ENCODE measurements at places on chromosomes 4 and X.
A peak's percentile ranks its signal among the peaks of the same experiment; 100 is the strongest.

GRCh38 chr4:40987151-40987550 is 227.2 kb downstream of the APBB2 start:
- no peak for DNase-seq

- no peak for DNase-seq
These were observed 840.3 kb upstream of the ADGRL3 start for GRCh38 chr4:60359746-60360367.

- no peak for DNase-seq
These were observed 972.1 kb downstream of the C4orf33 start for GRCh38 chr4:130068072-130068471.

- DNase-seq: peak; percentile 24
These were observed 674.5 kb upstream of the BOD1L1 start for GRCh38 chr4:14302021-14302420.

DNA sequence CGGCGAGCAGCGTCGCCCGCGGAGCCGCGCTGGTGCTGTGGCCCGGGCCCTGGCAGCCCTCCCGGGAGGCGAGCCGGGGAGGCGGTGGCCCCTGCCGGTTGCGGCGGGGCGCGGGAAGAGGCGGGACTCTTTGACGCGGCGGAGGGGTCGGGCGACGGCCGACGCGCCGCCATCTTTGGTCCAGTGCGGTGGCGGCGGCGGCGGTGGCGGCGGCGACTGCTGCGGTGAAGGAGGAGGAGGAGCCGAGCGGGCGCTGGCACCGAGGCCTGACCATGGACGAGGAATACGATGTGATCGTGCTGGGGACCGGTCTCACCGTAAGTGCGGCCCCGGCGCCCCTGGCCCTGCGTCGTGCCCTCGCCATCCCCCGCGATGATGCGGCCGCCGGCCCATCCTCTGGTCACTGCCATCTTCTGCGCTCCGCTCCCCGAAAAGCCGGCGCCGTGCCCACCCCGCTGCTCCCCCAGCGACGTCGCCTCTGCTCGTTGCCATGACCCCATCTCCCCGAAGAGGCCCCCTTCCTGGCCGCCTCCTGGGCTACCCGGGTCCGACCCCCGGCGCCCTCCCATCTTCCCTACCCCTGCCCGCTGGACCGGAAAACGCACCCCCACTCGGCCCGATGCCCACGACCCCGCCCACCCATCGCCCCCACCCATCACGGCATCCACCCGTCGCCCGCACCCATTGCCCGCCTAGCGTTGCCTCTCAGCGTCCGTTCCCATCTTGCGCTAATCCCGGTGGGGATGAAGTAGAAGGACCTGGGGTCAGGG is at the start of gene GDI1:
Gene GDI1 (plus strand): TSS at position 172 of the 770 bp plus-strand sequence. CDS start 101 bp downstream, at position 273.
- DNase-seq: peak; percentile 71

- DNase-seq: no peak
These were observed 11.2 kb upstream of the ADD1 start for GRCh38 chr4:2832309-2832980.

DNA sequence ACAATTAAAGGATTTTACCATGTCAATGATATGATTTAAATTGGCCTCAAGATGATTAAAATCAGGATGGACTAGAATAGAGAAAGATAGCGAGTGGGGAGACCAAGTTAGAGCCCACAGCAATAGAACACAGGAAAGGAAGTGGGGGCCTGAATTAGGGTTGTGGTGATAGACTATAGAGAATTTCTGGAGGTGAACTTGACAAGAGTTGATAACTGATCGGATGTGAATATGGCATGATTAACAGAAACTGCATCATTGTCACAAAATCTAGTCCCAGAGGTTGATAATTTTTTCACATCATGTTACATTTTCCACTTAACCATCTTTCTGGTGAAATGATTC is 26.3 kb upstream of the TRPC3 start:
- DNase-seq: no peak

DNA sequence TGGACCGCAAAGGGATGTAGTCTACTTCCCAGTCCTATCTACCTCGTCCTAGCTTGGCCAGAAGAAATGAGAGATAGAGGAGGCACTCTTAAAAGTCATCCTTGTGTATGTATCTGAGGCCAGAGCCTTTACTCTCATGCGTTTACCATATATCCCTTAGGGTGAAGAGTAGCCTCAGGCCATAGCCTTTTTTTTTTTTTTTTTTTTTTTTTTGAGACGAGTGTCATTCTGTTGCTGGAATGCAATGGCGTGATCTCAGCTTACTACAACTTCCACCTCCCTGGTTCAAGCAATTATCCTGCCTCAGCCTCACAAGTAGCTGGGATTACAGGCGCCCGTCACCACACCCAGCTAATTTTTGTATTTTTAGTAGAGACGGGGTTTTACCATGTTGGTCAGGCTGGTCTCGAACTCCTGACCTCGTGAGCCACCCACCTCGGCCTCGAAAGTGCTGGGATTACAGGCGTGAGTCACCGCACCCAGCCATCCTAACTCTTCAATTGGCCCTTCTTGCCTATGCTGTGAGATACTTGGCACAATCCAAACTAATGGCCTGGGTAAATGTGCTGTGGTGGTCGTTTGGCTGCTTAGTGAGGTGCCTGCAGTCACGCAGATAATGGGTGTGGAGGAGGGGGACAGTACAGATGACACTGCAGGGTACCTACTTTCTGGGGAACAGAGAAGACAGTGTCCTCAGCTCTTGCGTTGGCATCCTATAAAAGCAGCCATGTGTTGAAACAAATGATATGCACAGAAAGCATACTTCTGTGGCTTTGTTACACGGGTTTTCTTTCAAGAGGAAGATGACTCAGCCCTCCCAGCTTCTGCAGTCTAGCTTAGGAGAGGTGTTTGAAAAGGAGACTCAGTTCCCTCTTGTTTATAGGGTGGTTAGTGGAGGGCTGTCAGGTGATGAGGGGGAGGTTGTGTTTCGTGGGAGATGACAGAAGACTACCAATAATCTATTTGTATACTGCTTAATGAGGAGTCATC is 10.4 kb upstream of the DGAT2L6 start:
- DNase-seq: peak; percentile 38

DNA sequence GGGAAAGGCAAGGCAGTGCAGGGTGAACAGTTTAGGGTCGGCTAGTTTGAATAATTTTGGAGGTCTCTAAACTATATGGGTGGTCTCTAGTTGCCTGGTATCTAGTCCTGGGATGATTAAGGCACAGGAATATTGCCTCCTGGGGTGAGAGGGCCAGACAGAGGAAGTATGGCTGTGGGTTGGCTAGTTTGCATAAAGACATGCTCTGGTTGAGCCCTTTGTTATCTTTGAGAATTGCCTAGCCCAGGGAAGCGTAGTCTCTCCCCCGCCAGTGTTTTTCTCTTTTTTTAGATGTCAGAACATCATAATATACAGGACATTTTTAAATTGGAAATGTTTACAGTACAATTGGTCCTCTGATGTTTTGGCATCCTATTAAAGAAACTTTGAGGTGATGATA is 163.5 kb downstream of the PWWP3B start:
- no peak for DNase-seq

- no peak for DNase-seq
These were observed 239.2 kb upstream of the GNPDA2 start for GRCh38 chr4:44965435-44966095.

DNA sequence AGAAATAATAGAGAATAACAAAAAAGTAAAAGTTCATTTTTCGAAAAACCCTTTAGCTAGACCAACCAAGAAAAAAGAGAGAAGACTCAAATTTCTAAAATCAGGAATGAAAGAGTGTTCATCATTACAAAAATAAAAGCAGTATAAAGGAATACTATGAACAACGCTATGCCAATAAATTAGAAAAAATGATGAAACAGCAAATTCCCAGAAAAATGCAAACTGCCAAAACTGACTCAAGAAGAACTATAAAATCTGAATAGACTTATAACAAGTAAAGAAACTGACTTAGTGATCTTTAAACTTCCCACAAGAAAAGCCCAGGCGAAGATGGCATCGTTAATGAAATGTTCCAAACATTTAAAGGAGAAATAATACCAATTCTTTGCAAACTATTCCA is 3.1 kb upstream of the ZCCHC13 start:
- DNase-seq: no peak

- no peak for DNase-seq
These were observed 38.5 kb upstream of the POU3F4 start for GRCh38 chrX:83469551-83469950.

DNA sequence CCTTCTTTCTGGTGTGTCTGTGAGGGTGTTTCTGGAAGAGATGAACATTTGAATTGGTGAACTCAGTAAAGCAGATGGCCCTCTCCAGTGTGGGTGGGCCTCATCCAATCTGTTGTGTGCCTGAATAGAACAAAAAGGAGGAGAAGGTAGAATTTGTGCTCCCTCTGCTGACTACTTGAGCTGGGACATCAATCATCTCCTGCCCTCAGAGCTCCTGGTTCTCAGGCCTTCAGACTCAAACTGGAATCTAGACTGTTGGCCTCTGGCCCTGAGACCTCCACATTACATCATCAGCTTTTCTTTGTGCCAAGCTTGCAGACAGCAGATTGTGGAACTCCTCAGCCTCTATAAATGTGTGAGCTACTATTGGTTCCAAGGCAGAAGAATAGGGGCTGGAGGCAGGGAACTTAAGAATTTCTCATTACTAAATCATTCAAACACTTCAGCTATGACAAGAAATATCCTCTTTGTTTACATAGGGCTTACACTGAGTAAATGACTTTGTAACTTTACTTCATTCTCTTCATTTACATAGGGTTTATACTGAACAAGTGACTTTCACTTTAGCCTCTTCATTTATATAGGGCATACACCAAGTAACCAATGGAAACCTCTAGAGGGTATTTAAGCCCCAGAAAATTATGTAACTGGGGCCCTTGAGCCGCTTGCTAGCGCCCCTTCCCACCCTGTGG is 86.9 kb upstream of the NWD2 start:
- no peak for DNase-seq

DNA sequence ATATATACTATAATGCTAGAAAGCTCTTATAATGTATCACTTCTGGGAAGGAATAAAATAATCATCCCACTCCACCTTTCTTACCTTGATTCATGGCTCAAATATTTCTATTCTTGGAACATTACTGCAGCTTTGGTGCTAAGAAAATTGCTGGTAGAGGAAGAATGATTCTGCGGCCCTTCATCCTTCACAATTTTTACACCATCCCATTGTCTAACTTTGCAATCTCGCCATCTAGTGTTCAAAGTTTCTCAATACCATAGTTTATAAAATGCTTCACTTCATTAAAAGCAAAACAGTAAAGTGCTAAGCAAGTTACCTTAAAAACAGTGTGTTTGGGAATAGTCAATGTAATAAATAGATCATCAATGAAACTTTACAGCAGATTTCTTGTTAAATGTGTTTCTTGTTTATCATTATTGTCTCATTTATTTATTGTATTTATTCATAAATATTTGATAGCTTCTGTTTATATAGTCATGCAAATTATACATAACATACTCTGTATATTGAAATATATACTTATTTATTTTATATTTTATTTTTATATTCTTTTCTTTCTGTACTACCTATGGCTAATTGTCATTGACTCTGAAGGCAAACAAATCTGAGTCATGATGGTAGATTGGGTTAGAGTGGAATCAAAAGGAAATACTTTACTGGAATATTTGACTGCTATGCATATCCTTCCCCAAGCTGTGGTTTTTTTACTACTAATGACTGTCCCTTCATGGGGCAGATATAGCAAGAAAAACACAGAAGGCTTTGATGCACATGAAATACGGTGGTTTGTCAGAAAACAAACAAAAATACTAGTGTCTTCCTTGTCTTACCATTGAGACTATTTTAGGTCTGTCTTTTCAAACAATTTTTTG is 390.7 kb downstream of the MAPK10 start:
- DNase-seq: peak; percentile 73

DNA sequence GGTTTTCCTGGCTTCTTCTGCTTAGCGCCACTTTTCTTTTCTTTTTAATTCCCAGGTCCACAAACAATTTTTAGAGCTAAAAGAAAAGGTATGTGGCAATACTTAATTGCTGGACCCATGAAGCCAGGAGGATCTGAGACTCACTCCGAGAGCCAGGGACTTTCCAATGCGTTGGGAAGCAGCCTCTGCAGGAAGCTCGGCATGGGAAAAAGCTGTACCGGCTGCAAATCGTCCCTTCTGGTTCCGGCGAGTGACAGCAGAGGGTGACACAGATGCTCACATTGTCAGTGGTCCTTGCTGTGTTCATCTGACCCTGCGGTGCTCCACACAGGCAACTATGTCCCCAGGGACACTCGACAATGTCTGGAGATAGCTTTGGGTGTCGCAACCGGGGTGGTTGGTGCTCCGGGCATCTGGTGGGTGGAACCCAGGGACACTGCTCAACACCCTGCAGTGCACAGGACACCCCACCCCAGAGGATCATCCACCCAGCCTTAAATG is 164.0 kb downstream of the PRKX start:
- DNase-seq: peak; percentile 31

DNA sequence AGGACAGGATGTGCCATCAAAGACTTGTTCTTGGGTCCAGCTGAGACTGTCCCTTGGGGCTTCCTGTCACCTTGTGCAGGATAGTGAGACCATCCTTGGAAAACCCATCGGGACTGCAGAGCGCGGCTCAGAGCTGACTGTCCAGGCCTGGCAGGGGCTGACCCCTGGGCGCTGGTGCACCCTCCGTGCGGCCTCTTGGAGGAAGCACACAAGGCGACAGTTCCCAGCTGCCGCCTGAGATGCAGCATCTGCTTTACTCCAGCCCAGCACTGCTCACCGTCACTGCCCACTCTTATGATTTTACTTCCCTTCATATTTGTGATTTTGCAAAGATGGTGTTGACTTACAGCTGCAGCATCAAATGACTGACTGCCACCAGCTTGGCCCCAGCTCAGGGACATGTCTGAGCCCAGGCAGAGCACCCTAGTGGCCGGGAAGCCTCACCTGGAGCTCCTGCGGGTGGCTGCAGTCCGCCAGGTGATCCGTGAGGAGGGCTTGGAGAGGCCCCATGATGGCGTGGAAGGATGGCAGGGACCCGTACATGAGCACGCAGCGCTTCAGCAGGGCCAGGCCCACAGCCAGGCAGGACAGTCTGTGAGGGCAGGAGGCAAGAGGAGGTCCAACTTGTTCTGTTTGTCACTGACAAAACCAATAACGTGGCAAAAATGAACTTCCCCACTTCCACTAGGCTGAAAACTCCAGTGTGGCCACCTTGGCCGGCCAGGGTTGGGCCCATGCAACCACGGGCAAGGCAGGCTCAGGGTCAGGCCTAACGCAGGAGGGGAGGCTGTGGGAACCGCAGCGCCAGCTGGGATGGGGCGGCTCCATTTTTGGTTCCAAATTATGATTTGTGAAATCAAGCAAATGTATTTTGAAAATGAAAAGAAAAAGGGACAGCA is 21.8 kb downstream of the NOP14 start:
- no peak for DNase-seq

- DNase-seq: peak; percentile 62
These were observed 670.3 kb upstream of the FAM241A start for GRCh38 chr4:111475001-111475400.

GRCh38 chr4:27397886-27398285 is 537.2 kb downstream of the STIM2 start:
- DNase-seq: peak; percentile 74

- no peak for DNase-seq
These were observed 330.7 kb upstream of the RASGEF1B start for GRCh38 chr4:81802285-81802846.

- DNase-seq: peak; percentile 63
These were observed 108.6 kb downstream of the SMIM20 start for GRCh38 chr4:26022346-26023202.

- DNase-seq: no peak
These were observed 17.9 kb downstream of the SPIN2B start for GRCh38 chrX:57103489-57103888.
